ENCODE measurements at places on chromosomes 3 and 15.

DNA sequence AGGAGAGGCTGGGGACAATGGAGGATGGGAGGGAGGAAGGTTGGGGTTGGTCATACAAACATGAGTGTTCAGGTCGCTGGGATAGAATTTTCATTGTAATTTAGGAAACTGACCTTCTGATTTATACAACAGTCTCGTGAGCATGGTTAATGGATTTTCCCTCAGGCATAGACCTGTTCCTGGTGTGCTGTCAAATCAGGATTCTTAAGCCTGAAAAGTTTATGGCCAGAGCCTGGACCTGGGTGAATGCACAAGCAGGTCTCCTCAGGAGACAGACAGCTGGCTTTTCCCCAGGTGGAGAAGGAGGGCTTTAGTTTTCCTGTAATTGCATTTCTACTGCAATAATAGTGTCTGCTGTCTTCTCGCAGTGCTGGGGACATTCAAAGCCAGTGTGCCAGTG, 338.0 kb downstream of the SHQ1 start:
- DNase-seq, result no peak

- no peak for DNase-seq
Measured at GRCh38 chr3:18830087-18830486, 318.2 kb upstream of the KCNH8 start.

DNA sequence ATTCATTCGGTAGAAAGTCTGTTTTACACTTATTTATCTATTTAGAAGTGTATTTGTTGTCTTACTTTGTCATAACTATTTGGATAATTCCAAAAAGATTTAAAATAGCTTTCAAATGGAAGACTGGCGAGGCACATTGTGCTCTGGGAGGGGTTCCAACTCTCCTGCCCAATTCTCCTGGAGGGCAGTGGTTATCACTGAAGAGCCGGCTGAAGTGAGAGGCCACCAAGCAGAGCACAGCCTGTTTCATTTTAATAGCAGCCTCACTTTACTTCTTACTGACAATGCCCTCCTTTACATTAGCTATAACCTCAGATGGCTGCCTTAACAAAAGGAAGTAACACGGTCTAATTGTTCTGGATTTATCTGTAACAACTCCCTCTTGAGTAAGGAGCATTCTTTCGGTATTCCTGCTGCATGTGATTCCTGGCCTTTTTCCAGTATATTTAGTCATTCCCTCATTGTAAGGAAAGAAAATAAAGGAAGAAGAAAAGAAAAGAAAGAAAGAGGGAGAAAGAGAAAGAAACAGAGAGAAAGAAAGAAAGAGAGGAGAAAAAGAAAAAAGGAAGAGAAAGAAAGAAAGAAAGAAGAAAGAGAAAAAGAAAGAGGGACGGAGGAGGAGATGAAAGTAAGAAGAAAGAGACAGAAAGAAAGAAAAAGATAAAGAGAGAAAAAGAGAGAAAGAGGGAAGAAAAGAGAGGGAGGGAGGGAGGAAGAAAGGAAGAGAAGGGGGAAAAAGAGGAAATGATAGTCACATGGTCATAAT, 339.8 kb upstream of the WNT5A start:
- no peak for DNase-seq

GRCh38 chr15:56534728-56535127, 69.8 kb upstream of the MNS1 start:
- DNase-seq, result no peak

DNA sequence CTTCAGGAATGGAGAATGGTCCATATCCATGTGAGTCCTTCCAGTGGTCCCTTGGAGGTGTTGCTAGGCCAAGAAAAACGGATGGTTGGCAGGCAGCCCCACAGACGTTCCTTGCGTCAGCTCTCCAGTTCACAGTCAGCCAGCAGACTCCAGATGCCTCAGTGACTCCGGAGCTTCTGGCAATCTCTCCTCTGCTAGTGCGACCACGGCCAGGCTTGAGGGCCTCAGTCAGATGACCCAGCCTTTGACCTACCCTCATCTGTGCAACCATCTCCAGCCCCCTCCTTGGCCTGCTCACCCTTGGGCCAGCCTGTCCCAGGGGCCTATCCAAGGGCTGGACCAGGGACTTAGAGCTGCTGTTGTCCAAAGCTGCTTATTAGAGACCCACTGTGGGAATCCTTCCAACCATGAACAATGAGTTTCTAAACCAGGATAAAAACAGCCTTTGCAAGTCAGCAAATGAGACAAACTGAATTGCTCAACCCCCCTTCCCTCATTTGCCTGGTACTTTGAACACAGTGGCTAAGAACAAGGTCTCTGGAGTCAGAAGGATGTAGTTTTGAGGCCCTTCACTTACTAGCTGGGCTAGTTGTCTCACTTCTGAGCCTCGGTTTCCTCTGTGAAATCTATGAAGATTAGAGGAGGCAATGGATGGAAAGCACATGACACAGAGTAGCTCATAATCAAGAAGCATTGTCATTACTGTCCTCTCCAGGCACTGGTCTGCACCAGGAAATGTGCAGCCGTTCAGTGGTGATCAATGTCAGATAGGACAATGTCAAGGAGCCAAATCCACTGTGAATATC, 44.8 kb downstream of the ANP32A start:
- DNase-seq, result no peak
